OCI-M1 (cell line): ENCODE measurements at places on chromosomes 12 and 14.

DNA sequence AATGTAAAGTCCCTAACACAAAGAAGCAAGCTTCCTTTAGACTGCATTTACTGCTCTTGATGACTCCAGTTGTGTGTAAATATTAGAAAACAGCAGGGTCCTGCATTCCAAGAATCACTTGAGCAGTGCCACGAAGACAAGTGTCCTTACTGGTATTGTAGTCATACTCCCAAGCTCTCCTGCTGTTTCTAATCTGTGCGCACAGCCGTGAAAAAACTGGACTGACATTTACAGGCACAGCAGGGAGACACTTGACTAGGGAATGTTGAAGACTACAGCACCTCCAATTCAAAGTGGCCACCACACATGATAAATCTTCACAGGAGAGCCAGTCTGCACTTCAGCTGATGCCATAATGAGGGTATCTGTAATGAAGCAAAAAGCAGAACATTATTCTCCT lies 91.4 kb downstream of the VRK1 start:
- no peak for DNase-seq

GRCh38 chr12:105706973-105707334 lies 376.5 kb downstream of the C12orf75 start:
- no peak for DNase-seq

GRCh38 chr14:40003773-40004172 lies 571.5 kb upstream of the FBXO33 start:
- no peak for DNase-seq

- no peak for DNase-seq
Measured at GRCh38 chr12:18054925-18055619, 34.9 kb downstream of the RERGL start.

GRCh38 chr12:22576473-22576872 lies 32.1 kb upstream of the C2CD5 start:
- DNase-seq = no peak

DNA sequence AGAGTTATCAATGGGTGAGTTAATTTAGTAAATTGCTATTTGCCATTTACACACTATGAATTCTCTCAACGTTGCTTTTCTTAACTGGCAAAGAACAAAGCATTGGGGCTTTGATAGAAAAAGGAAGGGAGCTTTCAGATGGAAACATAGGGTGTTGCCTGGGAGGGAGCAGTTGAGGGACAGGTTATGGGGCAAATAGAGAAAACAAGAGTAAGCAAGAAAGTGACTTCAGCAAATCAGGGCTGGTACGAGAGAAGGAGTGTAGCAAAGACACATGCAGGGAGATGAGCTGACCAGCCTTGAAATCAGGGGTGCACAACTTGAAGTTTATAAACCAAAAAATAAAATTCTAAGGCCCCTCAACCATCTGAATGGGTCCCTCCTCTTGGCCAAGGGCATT lies 15.7 kb downstream of the ESR2 start:
- no peak for DNase-seq

- no peak for DNase-seq
Measured at GRCh38 chr12:127987199-127987901, 279.6 kb upstream of the TMEM132C start.

- no peak for DNase-seq
Measured at GRCh38 chr12:90085494-90086274, 377.0 kb upstream of the ATP2B1 start.

GRCh38 chr12:25566202-25566949 lies 13.3 kb upstream of the LMNTD1 start:
- no peak for DNase-seq

- DNase-seq = no peak
Measured at GRCh38 chr12:13592063-13592942, 389.1 kb downstream of the GRIN2B start.
